ENCODE measurements at places on chromosomes 5 and 9.

GRCh38 chr5:158560170-158560569, 539.5 kb downstream of the EBF1 start:
- peak; percentile 20 for DNase-seq

- no peak for DNase-seq
Measured at GRCh38 chr5:100779669-100780375, 123.3 kb downstream of the ST8SIA4 start.

GRCh38 chr9:32841314-32841713, 58.0 kb downstream of the TMEM215 start:
- no peak for DNase-seq

DNA sequence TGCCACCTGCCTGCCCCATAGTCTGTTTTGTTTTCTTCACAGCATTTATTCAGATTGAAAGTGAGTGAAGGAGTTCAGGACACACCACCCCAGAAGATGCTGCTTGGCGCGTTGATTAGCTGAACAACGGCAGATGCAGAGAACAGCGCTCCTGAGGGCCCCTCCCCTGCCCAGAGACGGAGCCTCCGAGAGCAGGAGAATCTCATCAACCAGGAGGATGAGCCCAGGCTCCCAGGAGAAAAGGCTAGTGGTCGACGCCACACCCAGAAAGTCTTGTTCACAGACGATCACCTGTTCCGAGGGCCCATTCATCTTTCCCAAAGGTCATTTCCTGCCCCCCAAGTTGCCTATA, 180.4 kb upstream of the PPP1R26 start:
- DNase-seq = no peak

- DNase-seq = no peak
Measured at GRCh38 chr5:51988634-51989033, 605.4 kb downstream of the ISL1 start.

GRCh38 chr5:131019111-131019510, 145.9 kb downstream of the HINT1 start:
- no peak for DNase-seq

DNA sequence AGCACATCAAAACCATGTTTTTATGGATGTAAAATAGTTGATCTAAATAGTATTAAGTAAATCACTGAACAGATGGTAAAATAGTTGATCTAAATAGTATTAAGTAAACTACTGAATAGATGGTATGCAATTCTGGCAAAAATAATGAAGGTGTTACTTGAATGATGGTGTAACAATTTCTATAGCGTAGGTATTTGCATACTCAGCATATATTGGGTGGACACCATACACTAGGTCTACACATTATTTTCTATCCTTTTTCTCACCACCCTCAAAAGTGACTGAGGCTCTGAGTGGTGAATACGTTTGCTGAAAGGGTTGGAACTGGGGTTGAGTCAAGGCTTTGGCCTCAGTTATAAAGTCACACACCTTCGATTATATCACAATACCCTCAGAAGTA, 81.3 kb downstream of the ATP10B start:
- no peak for DNase-seq

- no peak for DNase-seq
Measured at GRCh38 chr9:38331141-38331540, 61.4 kb upstream of the ALDH1B1 start.

DNA sequence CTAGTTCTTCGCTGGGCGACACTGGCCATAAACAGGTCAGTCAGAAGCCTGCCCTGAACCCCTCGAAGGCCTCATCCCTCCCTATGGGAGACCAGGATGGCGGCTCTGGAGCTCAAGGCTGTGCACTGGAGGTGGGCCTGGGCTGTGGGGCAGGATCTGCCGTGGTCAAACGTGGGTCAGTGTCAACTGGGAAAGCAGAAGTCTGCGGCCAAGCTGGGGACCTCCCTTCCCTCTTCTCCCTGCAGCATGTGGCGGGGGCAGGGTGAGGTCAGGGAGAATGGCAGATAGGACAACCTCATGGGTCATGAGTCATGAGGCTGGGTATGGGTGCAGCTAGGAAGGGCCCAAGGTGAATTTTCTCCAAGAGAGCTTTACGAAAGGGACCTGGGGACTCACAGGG, 132.9 kb downstream of the RXRA start:
- DNase-seq = no peak

DNA sequence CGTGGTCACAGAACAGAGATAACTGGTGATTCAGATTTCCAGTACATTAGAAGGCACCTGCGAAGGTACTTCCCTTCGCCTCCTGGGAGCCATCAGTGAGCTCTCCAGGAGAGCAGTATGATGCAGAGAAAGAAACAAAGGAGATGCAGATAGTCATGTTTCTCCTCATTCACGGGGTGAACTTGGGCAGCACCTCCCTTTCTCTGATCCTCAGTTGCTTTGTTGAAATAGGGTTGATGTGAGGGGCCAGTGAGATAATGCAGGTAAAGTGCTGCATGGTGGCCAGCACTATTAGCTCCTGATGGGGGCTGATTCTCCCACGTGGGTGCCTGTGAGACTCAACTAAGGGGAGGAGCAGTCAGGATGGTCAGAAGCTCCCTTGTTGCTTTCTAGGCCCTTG, 46.6 kb upstream of the ZNF169 start:
- no peak for DNase-seq

- DNase-seq = no peak
Measured at GRCh38 chr5:73363911-73364730, 84.5 kb downstream of the FOXD1 start.

DNA sequence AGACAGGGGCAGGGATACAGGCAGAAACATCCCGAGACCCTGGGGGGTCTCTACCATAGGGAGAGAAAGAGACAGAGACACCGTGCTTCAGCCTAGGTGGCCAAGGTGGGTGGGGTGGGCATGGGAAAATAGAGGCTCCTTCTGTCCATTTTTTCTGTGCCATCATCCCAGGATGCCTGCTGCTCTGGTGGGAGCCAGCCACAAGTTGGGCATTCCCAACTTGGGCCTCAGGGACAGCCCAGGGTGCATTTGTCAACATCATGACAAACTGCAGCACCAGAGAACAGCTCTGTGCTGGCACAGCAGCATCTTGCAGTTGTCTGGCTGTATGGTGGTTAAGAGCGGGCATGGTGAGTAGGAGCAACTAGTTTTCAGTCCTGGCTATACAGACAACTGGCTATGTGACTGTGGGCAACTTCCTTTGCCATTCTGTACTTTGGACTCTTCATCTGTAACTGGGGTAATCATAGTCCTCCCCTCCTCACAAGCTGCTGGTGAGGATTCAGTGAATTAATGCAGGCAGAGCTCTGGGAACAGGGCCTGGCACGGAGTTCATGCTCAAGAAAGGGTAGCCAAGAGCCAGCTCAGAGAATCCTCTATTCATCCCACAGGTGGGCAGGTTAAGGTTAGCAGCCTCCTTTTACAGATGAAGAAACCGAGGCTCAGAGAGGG, 100.4 kb downstream of the RGS3 start:
- no peak for DNase-seq

GRCh38 chr9:125493384-125493783, 213.6 kb downstream of the MAPKAP1 start:
- no peak for DNase-seq

DNA sequence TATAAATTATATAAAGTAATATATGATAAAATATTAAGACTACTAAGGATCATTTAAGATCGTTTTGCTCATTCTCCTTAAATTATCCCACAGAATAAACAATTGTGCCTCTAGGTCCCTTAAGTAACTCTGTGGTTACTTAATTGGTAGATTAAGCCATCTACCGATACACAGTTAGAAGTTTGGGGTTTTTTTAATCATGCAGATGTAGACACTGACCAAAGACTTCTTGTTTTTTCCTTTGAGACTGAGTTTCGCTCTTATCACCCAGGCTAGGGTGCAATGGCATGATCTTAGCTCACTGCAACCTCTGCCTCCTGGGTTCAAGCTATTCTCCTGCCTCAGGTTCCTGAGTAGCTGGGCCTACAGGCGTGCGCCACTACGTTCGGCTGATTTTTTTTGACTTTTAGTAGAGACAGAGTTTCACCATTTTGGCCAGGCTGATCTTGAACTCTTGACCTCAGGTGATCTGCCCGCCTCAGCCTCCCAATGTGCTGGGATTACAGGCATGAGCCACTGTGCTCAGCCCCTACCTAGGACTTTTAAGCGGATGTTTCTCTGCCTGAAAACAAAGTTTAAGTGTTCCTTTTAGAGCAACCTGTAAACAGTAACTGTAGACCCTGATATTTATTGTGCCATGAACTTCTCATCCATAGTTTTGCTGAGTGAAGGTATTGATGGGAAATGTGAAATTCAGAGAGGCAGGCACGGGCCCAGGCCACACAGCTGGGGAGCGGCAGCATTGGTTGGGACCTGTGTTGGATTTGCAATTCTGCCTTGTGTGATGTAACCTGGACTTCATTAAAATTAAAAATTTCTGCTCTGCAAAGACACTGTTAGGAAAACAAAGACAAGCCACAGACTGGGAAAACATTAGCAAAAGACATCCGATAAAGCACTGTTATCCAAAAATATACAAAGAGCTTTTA, 11.6 kb downstream of the CEL start:
- DNase-seq = no peak

DNA sequence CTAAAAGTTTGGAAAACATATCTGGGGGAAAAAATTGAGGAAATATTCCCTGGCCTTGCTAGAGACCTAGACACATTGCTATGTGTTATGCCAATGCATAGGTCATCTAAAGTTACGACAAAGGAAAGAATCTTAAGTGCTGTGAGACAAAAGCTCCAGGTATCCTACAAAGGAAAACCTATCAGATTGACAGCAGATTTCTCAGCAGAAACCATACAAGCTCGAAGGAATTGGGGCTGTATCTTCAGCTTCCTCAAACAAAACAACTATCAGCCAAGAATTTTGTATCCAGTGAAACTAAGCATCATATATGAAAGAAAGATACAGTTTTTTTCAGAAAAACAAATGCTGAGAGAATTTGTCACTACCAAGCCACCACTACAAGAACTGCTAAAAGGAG, 234.4 kb downstream of the CDH18 start:
- DNase-seq = no peak

DNA sequence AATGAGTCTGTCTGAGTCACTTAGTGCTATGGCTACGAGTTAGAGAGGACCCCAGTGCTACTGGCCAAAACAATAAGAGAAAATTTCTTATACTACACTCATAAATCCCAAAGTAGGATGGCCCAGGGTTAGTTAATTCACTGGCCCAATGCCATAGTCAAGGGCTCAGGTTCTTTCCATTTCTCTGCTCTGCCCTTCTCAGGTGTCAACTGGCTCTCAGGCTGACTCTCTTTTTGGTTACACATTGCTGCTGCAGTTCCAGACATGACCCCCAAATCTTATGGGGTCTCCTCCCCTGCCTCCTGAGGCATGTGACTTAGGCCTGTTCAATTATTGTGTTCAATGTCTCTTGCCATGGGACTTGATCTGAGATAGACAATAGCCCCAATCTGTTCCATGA, 70.4 kb downstream of the ARHGEF37 start:
- no peak for DNase-seq

DNA sequence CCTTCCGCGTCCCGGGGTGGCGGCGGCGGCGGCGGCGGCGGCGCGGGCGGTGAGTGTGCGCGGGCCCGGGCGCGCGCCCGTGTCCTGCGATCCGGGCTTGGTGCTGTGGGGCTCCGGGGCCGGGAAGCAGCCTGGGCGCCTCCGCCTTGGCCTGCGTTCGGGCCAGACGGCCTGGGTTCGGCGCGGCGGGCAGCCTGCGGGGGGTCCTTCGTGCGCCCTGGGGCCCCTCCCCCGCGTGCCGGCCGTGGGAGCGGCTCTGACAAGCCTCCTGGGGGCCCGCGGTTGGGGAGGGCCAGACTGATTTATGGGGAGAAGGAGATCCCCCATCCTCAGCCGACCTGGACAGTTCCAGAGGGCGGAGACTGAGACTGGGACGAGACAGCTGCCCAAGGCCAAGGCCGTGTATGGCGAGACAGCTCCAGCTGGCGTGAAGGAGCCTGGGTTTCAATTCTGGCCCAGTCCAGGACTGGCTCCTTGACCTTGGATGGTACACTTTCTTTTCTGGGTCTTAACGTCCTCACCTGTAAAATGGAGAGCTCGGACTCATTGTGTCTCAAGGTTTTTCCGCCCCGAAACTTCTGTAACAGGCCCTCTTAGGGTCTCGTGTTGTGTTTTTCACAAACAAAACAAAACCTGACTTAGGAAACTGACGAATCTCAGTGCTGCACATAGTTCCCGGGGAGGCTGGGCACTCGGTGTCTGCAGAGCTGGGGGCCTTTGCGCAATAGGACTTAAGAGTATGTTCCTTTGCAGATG, 603 bp downstream of the TMEM268 start:
- no peak for DNase-seq

DNA sequence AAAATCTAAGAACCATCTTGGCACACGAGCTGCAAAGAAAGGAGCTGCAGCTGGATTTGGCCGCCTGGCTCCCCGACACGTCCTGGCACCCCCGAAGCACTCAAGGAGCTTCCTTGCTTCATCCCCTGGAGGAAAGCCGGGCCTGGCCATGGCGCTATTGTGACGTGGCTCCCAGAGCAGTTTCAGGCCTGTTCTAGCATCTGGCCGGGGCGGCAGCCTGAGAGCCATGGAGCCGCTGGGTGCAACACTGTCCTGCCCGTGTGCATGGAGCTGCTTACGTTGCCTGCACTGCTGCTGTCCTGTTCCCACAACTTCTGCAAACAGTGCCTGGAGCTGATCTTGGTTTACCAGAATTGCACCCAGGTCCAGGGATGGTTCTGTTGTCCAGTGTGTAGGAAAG, 63.5 kb downstream of the PTPDC1 start:
- DNase-seq = no peak

DNA sequence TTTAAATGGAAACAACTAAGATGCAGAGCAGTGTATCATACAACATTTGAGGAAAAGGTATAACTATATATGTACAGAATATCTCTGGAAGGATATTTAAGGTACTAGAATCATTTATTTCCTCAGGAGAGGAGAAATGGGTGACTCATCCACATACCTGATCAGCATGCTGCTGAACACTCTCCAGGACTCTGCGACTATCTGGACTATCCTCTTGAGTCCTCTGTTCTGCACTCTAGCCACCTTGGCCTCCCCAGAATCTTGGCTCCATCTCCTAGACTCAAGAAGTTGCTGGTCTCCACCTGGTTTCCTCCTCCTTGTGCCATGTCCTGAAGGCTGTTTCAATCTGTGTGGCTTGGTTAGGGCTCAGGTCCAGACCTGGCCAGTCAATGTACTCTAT, 8.8 kb upstream of the PRDM6 start:
- no peak for DNase-seq

- no peak for DNase-seq
Measured at GRCh38 chr5:149406203-149406978, 27.3 kb upstream of the IL17B start.

- DNase-seq = no peak
Measured at GRCh38 chr9:97487107-97487506, 14.4 kb upstream of the TMOD1 start.

DNA sequence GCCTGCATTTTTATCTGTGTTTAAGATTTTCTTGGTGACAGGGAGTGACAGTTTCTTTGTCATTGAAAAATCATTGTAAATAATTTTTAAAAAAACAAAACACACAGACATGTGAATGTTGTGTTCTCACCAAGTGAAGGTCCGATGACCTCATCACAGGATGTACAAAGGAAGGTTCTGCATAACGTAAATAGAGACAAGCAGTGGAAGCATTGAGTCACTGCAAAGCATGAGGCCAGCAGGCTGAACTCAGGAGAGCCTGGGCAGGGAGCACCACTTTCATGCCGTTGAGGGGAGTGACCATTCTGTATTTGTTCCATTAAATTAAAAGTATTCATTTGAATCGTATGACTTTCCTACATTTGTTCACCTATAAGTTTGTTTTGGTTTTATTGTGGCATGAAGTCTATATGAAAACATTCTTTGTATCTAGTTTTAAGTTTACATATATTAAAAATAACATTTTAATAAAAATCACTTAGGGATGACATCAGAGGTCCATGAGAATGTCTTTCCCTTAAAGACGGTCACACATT, 70.4 kb upstream of the TLE1 start:
- peak; percentile 61 for DNase-seq

GRCh38 chr9:81562231-81563019, 126.9 kb downstream of the TLE1 start:
- no peak for DNase-seq

All from epithelial cell of prostate (primary cell).